Stomach (tissue), 19 donors: ENCODE measurements at places on chromosomes 2 and 18. TPM values are rescaled to one million over a fixed set of nuclear protein-coding genes. Genes with fewer than 3 reads are reported as not detected.
A peak's percentile ranks its signal among the peaks of the same experiment; 100 is the strongest.

DNA sequence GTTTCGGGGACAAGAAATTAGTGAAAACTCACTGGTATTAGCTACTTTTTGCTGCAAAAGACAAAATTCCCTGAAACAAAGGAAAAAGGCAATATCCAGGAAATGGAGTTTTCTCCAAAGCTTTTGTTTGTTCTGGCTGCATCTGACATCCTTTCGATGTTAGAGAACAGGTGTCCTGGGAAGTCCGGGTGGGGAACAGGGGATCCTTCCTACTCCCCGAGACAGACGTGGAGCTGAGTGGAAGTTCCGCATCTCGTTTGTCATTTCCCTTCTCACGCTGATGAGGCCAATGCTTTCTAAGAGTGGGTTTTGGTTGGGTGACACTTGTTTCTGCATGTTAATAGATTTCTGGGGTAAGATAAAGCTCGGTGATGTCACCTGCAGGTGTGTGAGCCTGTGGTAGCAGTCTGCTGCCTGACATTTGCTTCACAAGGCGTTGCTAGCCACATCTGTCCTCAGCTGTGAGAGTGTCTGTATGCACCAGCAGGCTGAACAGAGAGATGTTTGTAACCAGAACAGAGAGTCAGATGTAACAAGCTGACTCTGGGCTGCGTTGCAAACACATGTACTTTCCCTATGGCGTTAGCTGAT is 125.9 kb downstream of the ACOXL start:
- DNase-seq: peak; percentile 76

DNA sequence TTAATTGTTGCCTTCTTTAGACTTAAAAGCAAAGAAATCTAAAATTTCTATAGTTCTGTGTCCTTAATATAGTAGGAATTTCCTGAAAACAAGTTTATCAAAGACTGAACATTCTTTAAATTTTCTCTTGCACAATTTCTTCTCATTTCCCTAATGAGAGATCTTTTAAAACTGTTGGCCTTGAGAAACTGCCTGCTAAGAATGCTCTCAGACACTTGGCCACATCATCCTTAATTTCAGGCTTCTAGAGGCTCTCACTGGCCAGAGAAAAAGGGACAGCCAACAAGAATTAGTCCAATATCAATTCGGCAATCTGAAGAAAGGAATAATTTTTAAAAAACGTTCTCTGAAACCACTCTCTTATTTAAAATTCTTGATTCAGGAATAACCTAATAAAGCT is 167.0 kb upstream of the CREB1 start:
- DNase-seq: no peak

- DNase-seq: no peak
Measured at GRCh38 chr18:9631814-9632496, 17.6 kb upstream of the PPP4R1 start.

DNA sequence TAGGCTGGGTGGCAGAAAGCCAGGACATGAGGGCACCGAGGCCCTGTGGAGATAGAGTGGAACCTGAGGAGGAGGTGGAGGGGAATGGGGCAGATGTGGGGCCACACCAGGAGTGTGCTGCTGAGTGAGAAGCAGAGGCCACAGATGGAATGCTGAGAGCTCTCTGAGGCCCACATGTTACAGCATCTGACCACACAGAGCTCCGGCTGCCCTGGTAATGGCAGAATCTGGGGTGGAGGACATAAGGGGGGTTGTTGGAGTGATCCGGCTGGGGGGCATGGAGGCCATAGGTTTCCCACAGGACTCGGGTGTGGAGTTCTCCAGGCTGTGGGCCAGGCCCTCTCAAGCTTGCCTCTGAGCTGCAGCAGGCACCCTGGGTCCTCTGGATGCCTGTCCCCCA is 3.8 kb downstream of the MZT2B start:
- DNase-seq: no peak

Gene AKAIN1
- total RNA-seq: not detected

DNA sequence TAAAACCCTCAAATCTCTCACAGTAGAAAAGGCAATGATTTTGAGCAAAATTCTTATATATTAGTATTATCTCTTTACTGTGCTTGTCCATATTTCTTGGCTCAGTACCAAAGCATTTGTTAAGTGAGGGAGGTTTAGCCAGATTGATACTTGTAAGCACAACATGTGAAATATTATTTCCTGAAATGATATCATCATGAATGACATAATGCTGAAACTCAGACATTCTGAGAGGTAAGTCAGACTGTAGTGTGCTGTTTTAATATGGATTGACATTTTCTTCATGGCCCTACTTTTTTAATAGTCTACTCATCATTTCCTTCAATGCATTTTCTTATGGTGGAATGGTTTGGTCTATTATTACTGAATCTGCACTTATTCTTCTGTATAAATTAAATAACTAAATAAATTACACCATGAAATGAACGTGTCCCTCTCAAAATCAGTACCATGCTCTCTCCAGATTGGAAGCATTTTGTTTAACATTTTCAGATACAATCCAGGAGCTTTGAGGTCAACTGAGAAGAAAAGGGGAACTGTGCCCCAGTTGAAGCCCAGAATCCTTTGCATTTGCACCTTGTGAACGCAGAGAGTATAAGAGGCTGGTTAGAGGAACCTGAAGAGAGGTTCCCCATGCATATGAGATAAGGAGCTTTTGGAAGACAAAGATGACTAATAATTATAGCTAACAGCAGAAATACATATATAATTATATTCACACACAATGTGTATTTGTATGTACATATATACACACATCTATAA is 50.1 kb upstream of the CRACDL start:
- DNase-seq: no peak

Gene IL1RL1
- 20.4 TPM for total RNA-seq

DNA sequence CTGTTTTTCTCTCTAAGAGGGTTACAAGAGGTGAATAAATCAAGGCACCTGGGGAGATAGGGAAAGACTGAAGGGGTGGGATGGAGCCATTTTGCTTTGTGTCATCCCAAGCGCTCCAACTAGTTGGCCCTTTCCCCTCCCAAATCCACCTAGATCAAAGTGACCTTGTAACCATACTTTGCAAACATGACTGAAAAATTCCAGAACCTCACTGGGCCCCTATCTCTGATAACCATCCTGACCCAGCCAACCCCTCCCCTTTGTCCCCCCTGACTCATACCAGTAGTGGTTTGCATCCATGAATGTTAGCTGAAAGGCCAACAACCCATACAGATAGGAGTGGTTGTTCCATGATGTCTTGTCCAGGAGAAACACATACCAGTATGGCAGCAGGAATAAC is 3.1 kb downstream of the GGCX start:
- no peak for DNase-seq

DNA sequence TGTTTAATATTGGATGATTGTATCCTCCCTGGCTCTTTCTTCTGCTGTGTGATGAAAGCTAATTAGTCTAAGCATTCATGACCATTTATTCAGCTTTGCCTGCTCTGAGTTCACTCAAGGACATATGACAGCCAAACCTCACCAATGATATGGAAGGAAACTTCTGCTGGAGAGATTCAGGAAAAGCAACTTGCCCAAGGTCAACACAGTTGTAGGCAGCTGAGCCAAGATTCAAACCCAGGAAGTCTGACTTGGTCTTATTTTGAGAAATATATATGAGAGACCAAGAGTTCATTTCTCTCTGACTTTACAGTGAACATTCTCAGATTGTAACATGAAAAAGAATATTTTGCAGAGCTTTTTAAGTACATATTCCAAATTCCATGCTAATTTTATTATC is 1588.5 kb upstream of the PIK3C3 start:
- DNase-seq: no peak

DNA sequence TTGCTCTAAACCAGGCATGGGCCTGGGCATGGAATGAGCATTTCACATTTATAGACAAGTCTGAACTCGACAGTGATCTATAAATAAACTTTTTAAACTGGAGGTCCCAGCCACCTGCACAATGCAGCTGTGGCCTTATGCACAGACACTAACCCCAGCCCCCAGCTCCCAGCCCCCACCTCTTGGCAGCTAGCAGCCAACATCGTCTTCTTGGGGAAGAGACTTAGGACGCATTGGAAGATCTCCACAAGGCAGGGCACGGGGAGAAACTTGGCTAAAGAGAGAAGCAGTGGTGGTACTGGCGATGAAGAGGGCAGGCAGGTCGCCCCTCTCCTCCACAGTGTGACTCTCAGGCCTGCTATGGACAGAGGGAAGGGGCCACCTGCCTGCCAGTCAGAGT is 213.2 kb downstream of the ANAPC1 start:
- DNase-seq: no peak

Gene SERPINB5
- total RNA-seq: not detected

Gene PLGLB1
- not detected for total RNA-seq

DNA sequence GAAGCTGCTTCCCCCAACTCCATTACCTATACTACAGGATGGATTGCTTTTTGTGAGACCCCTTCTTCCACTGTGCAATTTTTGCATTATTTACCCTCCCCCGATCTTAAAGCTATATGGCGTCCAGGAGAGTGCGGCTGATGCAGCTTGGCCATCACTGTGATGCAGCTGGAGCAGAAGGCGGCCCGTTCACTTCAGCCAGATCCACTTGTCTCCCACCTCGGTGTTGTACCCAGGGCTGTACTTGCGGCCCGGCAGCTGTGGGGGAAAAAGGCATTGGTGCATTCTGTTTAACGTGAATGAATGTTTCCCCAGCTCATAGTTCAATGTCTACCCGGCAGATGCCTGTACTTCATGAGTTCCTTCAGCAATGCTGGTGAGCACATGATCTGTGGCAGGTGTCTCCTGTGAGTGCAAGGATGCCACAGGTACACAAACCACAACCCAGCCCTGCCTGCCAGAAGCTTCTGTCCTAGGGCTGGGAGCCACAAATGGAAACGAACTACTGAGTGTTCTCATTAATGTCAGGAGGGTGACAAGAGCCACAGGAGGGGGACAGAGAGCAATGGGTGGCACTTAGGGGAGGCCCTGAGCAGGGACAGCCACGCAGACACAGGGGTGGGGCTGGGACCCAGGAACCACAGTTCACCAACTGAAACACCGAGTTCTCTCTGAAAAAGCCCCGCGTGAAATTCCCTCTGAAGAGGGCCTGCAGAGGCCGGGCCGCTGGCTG is 64.0 kb downstream of the NDUFA10 start:
- no peak for DNase-seq

- no peak for DNase-seq
Measured at GRCh38 chr2:171479154-171479814, 43.0 kb upstream of the CYBRD1 start.

GRCh38 chr2:73852020-73852419 is 23.3 kb downstream of the STAMBP start:
- DNase-seq: no peak

GRCh38 chr2:31241625-31242270 is 7.8 kb downstream of the EHD3 start:
- no peak for DNase-seq

- no peak for DNase-seq
Measured at GRCh38 chr18:51253476-51253875, 56.0 kb upstream of the MEX3C start.

GRCh38 chr2:17610521-17610920 is 70.0 kb downstream of the VSNL1 start:
- no peak for DNase-seq

GRCh38 chr18:8769509-8770095 is 64.2 kb downstream of the MTCL1 start:
- DNase-seq: no peak

Gene CPLX4
- not detected for total RNA-seq

DNA sequence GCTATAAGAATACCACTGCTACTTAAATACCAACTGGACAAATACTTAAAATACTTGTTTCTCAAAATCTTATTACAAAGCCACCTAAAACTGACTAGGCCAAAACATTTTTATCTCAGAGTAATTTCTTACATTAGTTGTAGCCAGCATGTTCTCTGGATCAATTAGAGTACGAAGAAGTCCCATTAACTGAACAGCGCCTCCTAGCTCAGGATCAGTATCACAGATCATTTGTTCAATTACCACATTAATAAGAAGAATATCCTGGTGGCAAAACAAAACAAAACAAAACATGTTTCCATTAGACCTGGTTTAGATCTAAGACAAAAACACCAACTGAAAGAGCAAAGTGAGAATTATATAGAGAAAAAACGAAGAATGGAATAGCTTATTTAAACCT is 36.0 kb downstream of the PPP4R3B start:
- DNase-seq: no peak

Gene L3MBTL4
- total RNA-seq: 23.3 TPM

Gene PTPRN
- total RNA-seq: 11.3 TPM

Gene GKN1
- total RNA-seq: 380 TPM

DNA sequence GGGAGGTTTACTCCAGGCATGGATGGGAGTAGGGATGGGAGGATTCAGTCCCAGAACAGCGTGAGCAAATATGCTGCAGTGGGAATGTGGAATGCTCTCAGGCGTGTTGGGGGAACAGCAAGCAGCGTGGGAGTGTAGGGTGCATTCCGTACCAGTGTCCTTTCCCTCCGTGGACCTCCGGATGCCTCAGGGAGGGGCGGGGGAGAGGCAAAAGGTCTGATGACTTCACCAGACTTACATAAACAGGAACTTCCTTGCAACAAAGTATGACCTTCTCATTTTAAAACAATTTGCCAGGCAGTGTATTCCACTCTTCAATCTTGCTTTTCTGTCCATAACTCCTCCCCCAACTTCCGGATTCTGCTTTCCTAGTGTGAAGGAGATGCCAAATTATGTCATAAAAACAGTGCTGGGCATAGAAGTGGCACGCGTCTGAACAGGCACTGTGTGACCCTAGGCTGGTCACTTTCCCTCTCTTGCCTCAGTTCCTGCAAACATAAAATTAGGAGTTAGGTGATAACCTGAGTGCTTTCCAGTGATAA is 36.9 kb downstream of the RPL37A start:
- no peak for DNase-seq
